ENCODE measurements at places on chromosomes 2 and 18. TPM values are rescaled to one million over a fixed set of nuclear protein-coding genes. Genes with fewer than 3 reads are reported as not detected.

CD207 gene
- not detected for total RNA-seq

DSC1 gene
- total RNA-seq, result 0.61 TPM

ATP6V1C2 gene
- total RNA-seq, result not detected

DNA sequence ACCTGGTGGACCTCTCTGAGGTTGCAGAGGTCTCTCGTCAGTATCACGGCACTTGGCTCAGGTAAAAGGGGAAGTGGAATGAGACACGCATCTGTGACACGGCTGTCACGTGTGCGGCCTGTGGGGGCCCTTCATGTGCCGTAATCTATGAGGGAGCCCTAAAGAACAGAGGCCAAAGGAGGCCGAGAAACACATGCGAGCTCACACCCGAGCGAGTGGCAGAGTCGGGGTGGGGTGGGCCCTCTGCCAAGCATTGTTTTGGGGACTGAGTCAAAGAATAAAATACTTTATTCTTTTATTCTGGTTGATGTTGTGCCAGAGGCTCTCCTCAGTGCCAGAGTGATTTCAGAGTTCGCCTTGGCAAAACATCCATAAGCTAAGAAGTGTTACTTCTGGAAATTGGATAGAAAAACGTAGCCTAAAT lies 43.3 kb downstream of the PLB1 start:
- no peak overlapping the region for H3K4me3 ChIP-seq
- no peak for DNase-seq
- H3K27me3 ChIP-seq, result peaks cover 11% of the 10 kb centered on the region
- peaks cover 5% of the 10 kb centered on the region for H3K4me1 ChIP-seq

DNA sequence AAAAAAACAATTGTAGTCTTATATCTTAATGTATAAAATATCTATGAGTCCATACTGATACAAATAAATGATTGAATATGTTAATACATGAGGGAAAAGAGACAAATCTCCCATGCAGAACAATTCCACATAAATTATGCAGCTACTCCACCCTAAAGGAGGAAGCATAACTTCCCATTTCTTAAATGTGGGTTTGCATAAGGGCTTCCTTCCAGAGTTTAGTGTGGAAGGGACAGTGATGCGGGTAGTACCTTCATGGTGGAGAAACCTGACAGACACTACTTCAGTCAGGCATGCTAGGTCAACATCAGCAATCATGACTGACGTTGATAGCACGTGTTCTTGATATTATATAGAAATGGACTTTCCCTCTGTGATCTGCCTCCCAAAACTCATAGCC lies 146.9 kb upstream of the STON1 start:
- H3K27me3 ChIP-seq, result no peaks in the 10 kb centered on the region
- H3K27ac ChIP-seq, result no peak overlapping the region
- peaks cover 14% of the 10 kb centered on the region for H3K36me3 ChIP-seq
- no peak overlapping the region for H3K4me3 ChIP-seq

DNA sequence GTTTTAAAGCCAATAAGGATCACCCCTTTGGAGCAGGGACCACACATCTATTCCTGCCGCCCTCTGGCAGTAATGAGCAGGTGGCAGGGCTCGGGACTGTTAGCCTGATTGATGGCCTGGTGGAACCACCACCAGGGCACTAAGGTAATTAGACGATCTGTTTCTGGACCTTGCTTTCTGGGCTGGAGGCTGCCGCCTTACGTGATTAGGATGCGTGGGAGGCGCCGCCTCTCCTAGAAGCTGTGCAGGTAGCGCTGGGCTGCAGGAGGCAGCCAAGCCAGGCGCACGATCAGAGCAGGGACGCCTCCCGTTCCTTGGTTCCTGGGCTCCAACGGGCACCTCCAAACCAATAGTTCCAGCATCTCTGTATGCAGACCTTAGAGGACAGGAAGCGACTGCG lies 242.6 kb upstream of the RAB12 start:
- no peaks in the 10 kb centered on the region for H3K36me3 ChIP-seq
- no peaks in the 10 kb centered on the region for H3K4me1 ChIP-seq
- H3K27me3 ChIP-seq, result peaks cover 34% of the 10 kb centered on the region
- DNase-seq, result no peak

- peaks cover 13% of the 10 kb centered on the region for H3K4me1 ChIP-seq
- peaks cover 21% of the 10 kb centered on the region for H3K27me3 ChIP-seq
- H3K4me3 ChIP-seq, result no peak overlapping the region
- no peaks in the 10 kb centered on the region for H3K36me3 ChIP-seq
- no peak for DNase-seq
These were observed 396.0 kb upstream of the ATP5MC3 start for GRCh38 chr2:175577368-175577970.

DNA sequence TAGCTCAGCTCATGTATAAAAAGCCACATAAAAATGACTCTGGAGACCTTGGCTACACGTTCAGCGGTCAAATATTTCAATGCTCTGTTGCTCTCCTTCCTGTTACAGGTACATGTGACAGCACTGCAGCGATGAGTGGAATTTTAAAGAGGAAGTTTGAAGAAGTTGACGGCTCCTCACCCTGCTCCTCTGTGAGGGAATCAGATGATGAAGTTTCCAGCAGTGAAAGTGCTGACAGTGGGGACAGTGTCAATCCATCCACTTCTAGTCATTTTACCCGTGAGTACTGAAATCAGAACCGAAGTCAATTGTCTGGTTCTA lies 125.4 kb downstream of the CSRNP3 start:
- H3K4me1 ChIP-seq, result no peaks in the 10 kb centered on the region
- DNase-seq, result no peak
- H3K4me3 ChIP-seq, result no peak overlapping the region
- H3K27me3 ChIP-seq, result peaks cover 4% of the 10 kb centered on the region
- H3K36me3 ChIP-seq, result no peaks in the 10 kb centered on the region

All from activated naive CD8-positive, alpha-beta T cell treated with anti-CD3 and anti-CD28 coated beads, Interleukin-2, amount 10 ng/mL, durations not matched to agents 7 days and 5 days (primary cell).